ENCODE measurements at places on chromosomes 2 and 18.

DNA sequence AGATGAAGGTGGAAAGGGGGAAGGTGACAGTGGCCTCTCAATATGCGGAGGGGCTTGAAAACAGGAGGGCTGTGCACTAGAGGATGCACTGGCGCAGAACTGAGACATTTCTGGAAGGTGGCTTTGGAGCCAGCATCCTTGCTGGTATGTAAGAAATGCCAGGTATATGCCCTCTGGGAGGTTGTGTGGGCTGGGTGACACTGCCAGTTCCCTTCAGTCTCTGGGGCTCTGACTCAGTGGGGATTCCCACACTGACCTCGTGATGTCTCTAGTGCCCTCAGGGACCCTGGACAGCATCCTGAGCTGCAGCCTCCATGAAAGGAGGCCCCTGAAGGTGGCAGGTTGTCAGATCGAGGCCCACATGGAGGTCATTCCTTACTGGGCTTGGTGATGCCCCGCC lies 74.0 kb downstream of the AGAP1 start:
- no peaks in the 10 kb centered on the region for H3K36me3 ChIP-seq
- no peak overlapping the region for H3K4me3 ChIP-seq
- H3K27me3 ChIP-seq, result peaks cover 15% of the 10 kb centered on the region

GRCh38 chr2:43375746-43376522 lies 149.5 kb upstream of the ZFP36L2 start:
- no peak overlapping the region for H3K4me3 ChIP-seq
- no peaks in the 10 kb centered on the region for H3K27me3 ChIP-seq
- H3K36me3 ChIP-seq, result peaks cover 4% of the 10 kb centered on the region
- no peak for DNase-seq

DNA sequence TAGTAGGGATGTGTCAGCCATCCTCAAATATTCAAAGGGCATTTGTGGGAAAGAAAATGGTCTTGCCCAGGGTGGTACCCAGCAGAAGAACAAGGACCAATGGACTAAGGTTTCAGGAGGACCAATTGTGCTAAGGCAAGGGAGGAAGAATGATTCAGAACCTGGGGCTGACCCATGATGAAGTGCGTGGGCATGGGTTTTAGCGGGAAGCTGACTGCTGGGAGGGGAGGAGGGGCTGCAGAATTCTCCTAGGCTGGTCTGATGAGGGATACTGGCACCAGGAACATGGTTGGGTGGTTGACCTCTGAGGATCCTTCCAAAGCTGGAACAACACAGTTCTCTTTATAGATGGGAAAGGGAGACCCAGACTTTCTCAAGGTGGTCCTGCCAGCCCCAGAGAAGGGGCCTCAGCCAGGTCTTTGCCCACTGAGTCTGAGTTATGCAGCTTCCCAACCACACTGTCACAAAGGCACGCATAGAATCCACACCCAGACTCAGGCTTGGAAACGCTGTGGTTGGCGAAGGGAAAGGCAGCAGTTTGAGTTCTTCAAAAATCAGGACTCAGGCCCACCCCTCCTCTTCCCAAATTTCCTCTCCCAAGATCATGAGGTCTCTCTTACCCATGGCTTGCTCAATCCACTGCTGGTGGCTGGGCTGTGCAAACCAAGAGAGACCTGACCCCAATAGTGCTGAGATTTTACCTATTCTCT lies 37.3 kb downstream of the MARCO start:
- DNase-seq, result no peak
- no peaks in the 10 kb centered on the region for H3K36me3 ChIP-seq
- H3K4me3 ChIP-seq, result no peak overlapping the region
- H3K27me3 ChIP-seq, result peaks cover 6% of the 10 kb centered on the region

GRCh38 chr2:158255257-158255656 lies 153.6 kb downstream of the UPP2 start:
- DNase-seq, result no peak
- no peak overlapping the region for H3K27ac ChIP-seq
- H3K36me3 ChIP-seq, result no peaks in the 10 kb centered on the region
- no peak overlapping the region for H3K4me3 ChIP-seq
- no peaks in the 10 kb centered on the region for H3K4me1 ChIP-seq

DNA sequence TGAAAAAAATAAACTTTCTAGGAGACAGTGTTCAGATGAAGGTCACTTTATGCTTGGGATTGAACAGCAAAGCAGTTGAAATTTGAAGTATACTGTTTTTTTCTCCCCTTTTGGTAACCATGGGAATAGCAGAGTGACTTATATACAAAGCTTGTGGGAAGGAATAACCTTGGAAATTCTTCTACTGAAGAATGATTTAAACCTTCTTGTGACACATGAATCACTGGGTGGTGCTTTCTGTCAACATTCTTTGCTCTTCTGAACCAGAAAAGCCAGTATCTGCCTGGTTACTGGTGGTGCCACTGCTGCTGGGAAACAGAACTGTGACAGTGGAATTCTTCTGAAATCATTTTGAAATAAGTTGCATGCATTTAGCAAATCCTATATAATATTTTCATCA lies 39.4 kb upstream of the RND3 start:
- no peak overlapping the region for H3K4me3 ChIP-seq
- H3K27me3 ChIP-seq, result peaks cover 17% of the 10 kb centered on the region
- no peak for DNase-seq
- no peaks in the 10 kb centered on the region for H3K4me1 ChIP-seq
- H3K27ac ChIP-seq, result no peak overlapping the region
- peaks cover 7% of the 10 kb centered on the region for H3K36me3 ChIP-seq

GRCh38 chr2:119768742-119769141 lies 9.0 kb downstream of the PTPN4 start:
- H3K4me3 ChIP-seq, result no peak overlapping the region
- H3K27me3 ChIP-seq, result no peaks in the 10 kb centered on the region
- no peak overlapping the region for H3K27ac ChIP-seq
- DNase-seq, result no peak

DNA sequence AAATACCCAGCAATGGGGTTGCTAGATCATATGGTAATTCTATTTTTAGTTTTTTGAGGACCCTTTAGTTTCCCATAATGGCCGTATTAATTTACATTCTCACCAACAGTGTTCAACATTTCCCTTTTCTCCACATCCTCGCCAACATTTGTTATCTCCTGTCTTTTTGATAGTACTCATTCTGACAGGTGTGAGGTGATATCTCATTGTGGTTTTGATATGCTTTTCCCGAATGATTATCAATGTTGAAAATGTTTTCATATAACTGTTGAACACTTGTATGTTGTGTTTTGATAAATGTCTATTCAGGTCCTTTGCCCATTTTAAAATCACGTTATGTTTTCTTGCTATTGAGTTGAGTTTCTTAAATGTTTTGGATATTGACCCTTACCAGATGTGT lies 5.8 kb upstream of the RIF1 start:
- no peaks in the 10 kb centered on the region for H3K4me1 ChIP-seq
- no peak overlapping the region for H3K27ac ChIP-seq
- DNase-seq, result no peak
- no peaks in the 10 kb centered on the region for H3K36me3 ChIP-seq

- H3K4me1 ChIP-seq, result peaks cover 92% of the 10 kb centered on the region
- peaks cover 9% of the 10 kb centered on the region for H3K36me3 ChIP-seq
- H3K4me3 ChIP-seq, result no peak overlapping the region
- H3K27me3 ChIP-seq, result no peaks in the 10 kb centered on the region
- peak overlapping the region; percentile 95 for H3K27ac ChIP-seq
Measured at GRCh38 chr18:63164396-63164795, 155.2 kb downstream of the BCL2 start.

GRCh38 chr2:156445296-156446220 lies 9.4 kb downstream of the GPD2 start:
- DNase-seq, result no peak
- no peak overlapping the region for H3K27ac ChIP-seq
- H3K4me1 ChIP-seq, result peaks cover 19% of the 10 kb centered on the region
- no peaks in the 10 kb centered on the region for H3K27me3 ChIP-seq
- H3K36me3 ChIP-seq, result peaks cover 14% of the 10 kb centered on the region

GRCh38 chr2:64186699-64187605 lies 42.7 kb upstream of the PELI1 start:
- H3K4me1 ChIP-seq, result peaks cover 21% of the 10 kb centered on the region
- no peak overlapping the region for H3K27ac ChIP-seq
- H3K4me3 ChIP-seq, result no peak overlapping the region
- H3K27me3 ChIP-seq, result no peaks in the 10 kb centered on the region
- no peak for DNase-seq

GRCh38 chr2:151043484-151043883 lies 218.2 kb downstream of the RBM43 start:
- no peaks in the 10 kb centered on the region for H3K36me3 ChIP-seq
- H3K4me3 ChIP-seq, result no peak overlapping the region
- H3K27me3 ChIP-seq, result peaks cover 4% of the 10 kb centered on the region
- H3K27ac ChIP-seq, result no peak overlapping the region

- H3K36me3 ChIP-seq, result no peaks in the 10 kb centered on the region
- peaks cover 26% of the 10 kb centered on the region for H3K4me1 ChIP-seq
- H3K27ac ChIP-seq, result no peak overlapping the region
- DNase-seq, result no peak
- H3K4me3 ChIP-seq, result no peak overlapping the region
Measured at GRCh38 chr2:70852824-70853223, 17.2 kb upstream of the CD207 start.

DNA sequence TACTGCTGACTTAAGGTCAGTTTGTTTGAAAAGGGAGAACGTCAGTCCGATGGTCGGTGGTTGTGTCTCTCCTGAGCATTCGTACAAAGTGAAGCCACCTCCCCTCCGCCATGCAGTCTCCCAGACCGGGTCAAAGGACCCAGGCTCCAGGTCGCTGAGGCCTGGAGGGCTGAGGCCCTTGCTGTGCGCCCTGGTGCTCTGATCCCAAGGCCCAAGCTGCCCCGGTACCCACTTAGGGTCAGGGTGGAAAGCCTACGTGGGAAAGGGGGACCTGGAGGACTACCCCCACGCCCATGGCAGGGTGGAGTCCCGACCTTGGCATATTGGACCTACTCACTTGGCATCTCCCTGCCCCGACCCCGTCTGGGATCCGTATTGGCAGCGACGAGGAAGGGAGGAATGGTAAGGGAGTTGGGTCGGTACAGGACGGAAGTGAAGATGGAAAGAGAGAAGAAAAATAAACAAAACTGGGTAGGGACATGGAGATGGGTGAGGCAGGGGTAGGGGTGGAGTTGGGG lies 8.0 kb upstream of the SIX3 start:
- H3K27me3 ChIP-seq, result peaks cover 58% of the 10 kb centered on the region
- no peak overlapping the region for H3K27ac ChIP-seq
- H3K4me1 ChIP-seq, result peaks cover 50% of the 10 kb centered on the region

DNA sequence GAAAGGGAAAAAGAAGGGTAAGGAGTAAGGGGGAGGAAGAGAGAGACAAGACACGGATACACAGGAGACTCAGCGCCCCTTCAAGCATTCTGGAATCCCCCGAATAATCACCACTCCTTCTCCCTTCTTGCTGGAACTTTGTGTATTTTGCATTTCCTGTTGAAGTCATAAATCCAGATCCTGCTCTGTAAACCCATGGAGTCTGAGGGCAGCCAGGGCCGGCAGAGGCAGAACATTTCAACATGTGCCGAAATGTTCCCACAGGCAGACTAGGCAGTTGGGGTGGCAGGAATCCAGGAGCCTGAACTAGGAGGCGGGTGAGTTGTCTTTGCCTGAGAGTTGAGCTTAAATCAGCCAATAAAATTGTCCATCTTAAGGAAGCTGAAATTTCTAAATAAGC lies 193.1 kb downstream of the SH3RF3 start:
- no peak for DNase-seq
- H3K27ac ChIP-seq, result peak overlapping the region; percentile 20
- peaks cover 49% of the 10 kb centered on the region for H3K4me1 ChIP-seq
- H3K27me3 ChIP-seq, result no peaks in the 10 kb centered on the region
- H3K4me3 ChIP-seq, result no peak overlapping the region

DNA sequence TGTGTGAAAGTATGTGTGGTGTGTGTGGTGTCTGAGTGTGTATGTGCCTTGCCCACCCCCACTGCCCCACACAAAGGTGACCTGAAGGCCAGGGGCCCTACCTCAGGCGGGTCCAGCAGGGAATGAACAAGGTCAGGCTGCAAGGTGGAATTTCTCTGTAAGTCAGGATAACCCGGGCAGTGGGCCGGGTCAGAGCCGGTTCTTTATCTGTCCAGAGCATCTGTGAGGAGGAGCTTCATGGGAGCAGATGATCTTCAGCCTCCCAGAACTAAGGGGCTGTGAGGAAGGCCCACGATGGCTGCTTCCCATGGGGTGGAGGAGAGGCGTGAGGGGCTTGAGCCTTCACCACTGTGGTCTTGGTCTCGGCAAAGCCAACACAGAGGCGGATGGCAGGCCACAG lies 150.3 kb downstream of the TFCP2L1 start:
- no peak overlapping the region for H3K27ac ChIP-seq
- peaks cover 5% of the 10 kb centered on the region for H3K27me3 ChIP-seq
- H3K4me3 ChIP-seq, result no peak overlapping the region
- no peaks in the 10 kb centered on the region for H3K36me3 ChIP-seq

DNA sequence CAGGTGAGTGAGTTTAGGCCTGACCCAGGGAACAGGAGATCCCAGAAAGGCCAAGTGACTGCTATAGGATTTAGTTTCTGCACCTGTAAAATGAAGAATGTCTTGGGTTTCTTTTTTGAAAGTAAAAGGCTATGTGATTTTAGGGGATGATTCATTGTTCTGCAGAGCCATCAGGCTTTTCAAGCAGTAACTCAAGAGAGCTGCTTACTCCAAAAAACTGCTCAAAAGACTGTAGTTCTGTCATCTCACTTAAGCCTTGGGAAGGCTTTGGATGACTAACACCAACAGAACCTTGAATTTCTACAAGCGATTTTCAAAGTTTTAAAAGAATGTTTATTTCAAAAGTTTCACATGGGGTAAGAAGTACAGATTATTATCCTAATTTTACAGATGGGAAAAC lies 165.1 kb downstream of the HAUS1 start:
- peaks cover 11% of the 10 kb centered on the region for H3K4me1 ChIP-seq
- no peak overlapping the region for H3K27ac ChIP-seq
- no peak overlapping the region for H3K4me3 ChIP-seq
- no peak for DNase-seq

- no peaks in the 10 kb centered on the region for H3K36me3 ChIP-seq
- DNase-seq, result no peak
- no peak overlapping the region for H3K27ac ChIP-seq
- H3K4me3 ChIP-seq, result no peak overlapping the region
- H3K4me1 ChIP-seq, result peaks cover 2% of the 10 kb centered on the region
- H3K27me3 ChIP-seq, result peaks cover 3% of the 10 kb centered on the region
Measured at GRCh38 chr18:76673281-76674185, 148.8 kb upstream of the ZNF236 start.

DNA sequence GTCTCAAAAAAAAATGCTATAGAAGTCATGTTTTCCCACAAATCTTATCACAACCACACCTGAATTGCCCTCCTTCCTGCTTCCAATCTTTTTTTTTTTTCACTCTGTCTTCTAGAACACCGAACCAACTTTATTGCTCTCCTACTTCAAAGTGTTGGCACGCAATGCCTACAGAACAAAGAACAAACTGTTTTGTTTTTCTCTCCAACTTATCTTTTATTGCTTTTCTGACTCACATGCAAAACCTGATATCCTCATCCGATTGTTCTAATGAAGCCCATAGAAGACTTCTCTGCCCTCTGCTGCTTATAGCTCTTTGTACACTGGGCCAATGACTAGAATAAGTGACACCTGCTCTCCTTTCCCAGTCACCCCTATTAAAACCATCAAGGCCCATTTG lies 602.8 kb downstream of the EPHA4 start:
- no peak overlapping the region for H3K27ac ChIP-seq
- H3K4me3 ChIP-seq, result no peak overlapping the region
- no peaks in the 10 kb centered on the region for H3K36me3 ChIP-seq
- no peaks in the 10 kb centered on the region for H3K4me1 ChIP-seq
- peaks cover 1% of the 10 kb centered on the region for H3K27me3 ChIP-seq

All from naive thymus-derived CD8-positive, alpha-beta T cell (primary cell).